ENCODE measurements at places on chromosomes 2 and 18.

- no peak for DNase-seq
These were observed 103.8 kb upstream of the ST3GAL5 start for GRCh38 chr2:85992611-85993010.

- no peak for DNase-seq
These were observed 483.1 kb upstream of the CHST9 start for GRCh38 chr18:27668158-27668557.

- DNase-seq, result no peak
These were observed 5.2 kb upstream of the MAP3K2 start for GRCh38 chr2:127392828-127393578.

GRCh38 chr2:176583607-176584006 is 314.4 kb downstream of the MTX2 start:
- no peak for DNase-seq

DNA sequence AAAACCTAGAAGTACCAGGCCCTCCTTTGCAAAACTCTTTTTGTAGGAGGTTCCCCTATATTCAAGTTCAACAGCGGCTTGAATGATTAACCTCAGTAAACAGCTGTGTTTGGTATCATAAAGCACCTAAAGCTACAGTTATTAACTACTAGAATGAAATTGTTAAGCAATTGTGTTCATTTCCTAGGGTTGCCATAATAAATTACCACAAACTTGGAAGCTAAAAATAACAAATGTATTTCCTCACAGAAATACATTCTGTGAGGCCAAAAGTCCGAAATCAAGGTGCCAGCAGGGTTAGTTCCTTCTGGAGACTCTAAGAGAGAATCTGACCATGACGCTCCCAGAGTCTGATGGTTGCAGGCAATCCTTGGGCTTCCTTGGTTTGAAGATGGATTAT is 202.1 kb upstream of the ACVR2A start:
- no peak for DNase-seq

Data from cortex of kidney (tissue), 1 donor.